ENCODE measurements at places on chromosomes 11 and 22.
A peak's percentile ranks its signal among the peaks of the same experiment; 100 is the strongest.

- no peaks in the 10 kb centered on the region for H3K27me3 ChIP-seq
- H3K4me1 ChIP-seq, result peaks cover 35% of the 10 kb centered on the region
- no peaks in the 10 kb centered on the region for H3K36me3 ChIP-seq
- no peak overlapping the region for H3K4me3 ChIP-seq
These were observed 1.3 kb downstream of the RDX start for GRCh38 chr11:110295086-110295485.

DNA sequence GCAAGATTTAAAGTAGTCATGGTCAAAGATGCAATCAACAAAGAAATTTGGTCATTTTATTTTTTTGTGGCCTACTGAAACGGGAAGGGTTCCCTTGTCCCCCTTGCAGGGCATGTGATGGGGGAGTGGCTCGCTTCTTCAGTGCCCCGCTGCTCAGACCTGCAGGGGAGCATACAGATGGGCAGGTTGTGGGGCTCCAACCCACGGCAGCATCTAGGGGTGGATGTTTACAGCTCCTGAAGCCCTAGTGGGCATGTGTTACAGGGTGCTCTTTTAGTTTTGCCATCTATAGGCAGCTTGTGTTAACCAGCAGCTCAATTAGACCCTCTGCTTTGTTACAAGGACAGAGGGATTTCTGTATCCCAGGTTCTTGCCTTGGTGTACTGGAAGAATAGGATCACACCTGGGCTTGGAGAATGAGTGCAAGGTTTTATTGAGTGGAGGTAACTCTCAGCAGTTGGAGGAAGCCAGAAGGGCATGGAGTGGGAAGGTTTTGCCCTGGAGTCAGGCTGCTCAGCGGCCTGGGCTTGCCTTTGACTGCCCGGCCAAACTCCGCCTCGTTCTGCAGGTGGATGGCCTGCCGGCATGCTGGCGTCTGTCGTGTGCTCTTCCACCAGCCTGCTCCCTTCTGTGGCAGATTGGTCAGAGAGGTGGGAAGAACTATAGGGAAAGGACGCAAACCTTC lies 9.4 kb downstream of the GSTP1 start:
- no peaks in the 10 kb centered on the region for H3K4me1 ChIP-seq
- no peak overlapping the region for H3K27ac ChIP-seq
- no peak for DNase-seq
- H3K27me3 ChIP-seq, result no peaks in the 10 kb centered on the region

- no peaks in the 10 kb centered on the region for H3K4me1 ChIP-seq
- H3K36me3 ChIP-seq, result no peaks in the 10 kb centered on the region
- no peak overlapping the region for H3K4me3 ChIP-seq
- no peaks in the 10 kb centered on the region for H3K27me3 ChIP-seq
- no peak overlapping the region for H3K27ac ChIP-seq
These were observed 13.4 kb downstream of the ARHGAP8 start for GRCh38 chr22:44765571-44766285.

- H3K27me3 ChIP-seq, result no peaks in the 10 kb centered on the region
- no peak overlapping the region for H3K27ac ChIP-seq
- no peak overlapping the region for H3K4me3 ChIP-seq
- peaks cover 38% of the 10 kb centered on the region for H3K4me1 ChIP-seq
- no peak for DNase-seq
These were observed 22.5 kb upstream of the OAF start for GRCh38 chr11:120188371-120188770.

- peaks cover 3% of the 10 kb centered on the region for H3K4me1 ChIP-seq
- H3K4me3 ChIP-seq, result no peak overlapping the region
- H3K27me3 ChIP-seq, result no peaks in the 10 kb centered on the region
These were observed 66.0 kb upstream of the HORMAD2 start for GRCh38 chr22:30014244-30014643.

- no peaks in the 10 kb centered on the region for H3K4me1 ChIP-seq
- no peaks in the 10 kb centered on the region for H3K36me3 ChIP-seq
- no peak overlapping the region for H3K4me3 ChIP-seq
- no peaks in the 10 kb centered on the region for H3K27me3 ChIP-seq
- no peak for DNase-seq
- no peak overlapping the region for H3K27ac ChIP-seq
These were observed 48.1 kb downstream of the SHANK2 start for GRCh38 chr11:71204294-71204693.

DNA sequence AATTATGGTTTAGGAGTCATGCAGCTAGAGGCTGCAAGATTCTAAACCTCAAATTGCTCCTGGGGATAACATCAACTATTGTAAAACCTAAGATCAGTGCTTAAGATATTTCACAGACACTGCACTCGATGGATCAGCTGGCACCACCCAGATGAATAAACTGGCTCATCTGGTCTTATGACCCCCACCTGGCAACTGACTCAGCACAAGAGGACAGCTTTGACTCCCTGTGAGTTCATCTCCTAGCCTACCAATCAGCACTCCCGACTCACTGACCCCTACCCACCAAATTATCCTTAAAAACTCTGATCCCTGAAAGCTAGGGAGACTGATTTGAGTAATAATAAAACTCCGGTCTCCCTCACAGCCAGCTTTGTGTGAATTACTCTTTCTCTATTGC lies 782 bp upstream of the TTC12 start:
- H3K4me3 ChIP-seq, result no peak overlapping the region
- H3K27me3 ChIP-seq, result no peaks in the 10 kb centered on the region
- no peak for DNase-seq

- no peak for DNase-seq
- no peak overlapping the region for H3K4me3 ChIP-seq
- no peaks in the 10 kb centered on the region for H3K4me1 ChIP-seq
- H3K27me3 ChIP-seq, result no peaks in the 10 kb centered on the region
- H3K36me3 ChIP-seq, result no peaks in the 10 kb centered on the region
These were observed 89.8 kb downstream of the PIWIL4 start for GRCh38 chr11:94656968-94657367.

DNA sequence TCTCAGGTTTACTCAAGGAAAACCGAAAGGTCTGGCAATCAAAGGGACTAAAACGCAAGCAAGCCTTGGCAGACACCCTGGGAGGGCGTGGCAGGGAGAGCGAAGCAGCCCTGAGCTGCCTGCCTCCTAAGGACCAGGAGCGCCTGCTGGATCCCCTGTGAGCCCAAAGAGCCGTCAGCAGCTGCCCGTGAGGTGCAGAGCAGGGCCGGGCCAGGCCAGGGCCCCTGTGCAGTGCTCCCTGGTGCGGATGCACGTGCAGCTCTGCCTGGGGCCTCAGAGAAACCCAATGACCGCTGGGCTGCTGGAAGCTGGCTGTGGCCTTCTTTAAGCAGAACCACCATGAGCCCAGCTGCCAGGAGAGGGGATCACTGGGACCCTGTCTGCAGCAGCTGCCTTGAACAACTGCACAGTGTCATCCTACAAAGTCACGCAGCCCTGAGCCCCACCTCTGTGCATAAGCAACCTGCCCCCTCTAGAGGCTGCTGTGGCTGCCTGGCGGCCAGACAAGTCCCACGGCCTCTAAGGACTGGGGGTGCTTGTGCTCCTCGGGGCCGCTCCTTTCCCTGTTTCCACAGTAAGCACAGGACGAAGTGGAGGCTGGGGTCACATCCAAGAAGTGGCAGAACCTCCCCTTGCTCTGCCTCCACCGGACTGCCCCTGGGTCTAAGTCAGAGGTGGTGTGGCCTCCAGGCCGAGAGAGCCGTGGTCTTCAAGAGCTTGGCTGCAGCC lies 29.1 kb upstream of the COMT start:
- no peaks in the 10 kb centered on the region for H3K27me3 ChIP-seq
- peak; percentile 45 for DNase-seq
- H3K36me3 ChIP-seq, result no peaks in the 10 kb centered on the region
- H3K4me1 ChIP-seq, result no peaks in the 10 kb centered on the region
- no peak overlapping the region for H3K27ac ChIP-seq

GRCh38 chr22:28299309-28299708 lies 380.3 kb upstream of the PITPNB start:
- H3K4me3 ChIP-seq, result no peak overlapping the region
- no peak for DNase-seq
- H3K36me3 ChIP-seq, result no peaks in the 10 kb centered on the region
- H3K27ac ChIP-seq, result no peak overlapping the region

- H3K36me3 ChIP-seq, result no peaks in the 10 kb centered on the region
- peak; percentile 29 for DNase-seq
- H3K4me1 ChIP-seq, result no peaks in the 10 kb centered on the region
- H3K27ac ChIP-seq, result no peak overlapping the region
These were observed 661.7 kb downstream of the TBC1D22A start for GRCh38 chr22:47423861-47424820.

DNA sequence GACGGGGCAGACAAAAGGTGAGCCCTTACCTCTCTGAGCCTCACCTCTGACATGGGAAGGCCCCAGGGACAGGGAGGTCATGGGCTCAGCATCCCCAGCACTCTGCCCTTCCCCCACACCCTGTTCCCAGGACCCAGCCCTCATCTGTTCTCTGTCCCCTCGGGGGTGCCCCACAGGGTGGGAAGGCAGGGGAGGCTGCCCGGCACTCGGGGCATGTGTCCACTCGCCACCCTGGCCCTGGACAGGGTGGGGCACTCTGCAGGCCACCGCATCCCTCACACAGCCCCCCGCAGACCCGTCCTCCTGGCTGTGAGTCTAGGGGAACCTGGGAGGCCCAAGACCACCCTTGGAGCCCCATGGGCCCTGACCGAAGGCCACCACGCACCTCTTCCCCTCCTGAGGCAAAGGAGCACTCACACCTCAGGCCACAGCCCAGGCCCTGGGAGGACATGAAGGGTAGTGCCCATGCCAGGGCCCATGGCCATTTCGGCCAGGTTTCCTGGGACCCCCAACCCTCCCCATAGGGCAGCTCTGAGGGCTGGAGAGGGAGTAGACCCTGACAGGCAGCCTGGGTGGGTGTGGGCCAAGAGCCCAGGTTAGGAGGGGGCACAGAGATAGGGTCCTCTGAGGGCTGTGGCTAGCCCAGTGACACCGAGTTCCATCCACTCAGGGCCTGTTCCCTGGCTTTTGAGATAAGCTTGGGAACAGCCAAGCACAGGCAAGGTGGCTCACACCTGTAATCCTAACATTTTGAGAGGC lies 193.1 kb downstream of the IGLL1 start:
- DNase-seq, result no peak
- H3K27ac ChIP-seq, result no peak overlapping the region
- H3K4me3 ChIP-seq, result no peak overlapping the region
- no peaks in the 10 kb centered on the region for H3K27me3 ChIP-seq
- peaks cover 27% of the 10 kb centered on the region for H3K4me1 ChIP-seq
- H3K36me3 ChIP-seq, result no peaks in the 10 kb centered on the region

GRCh38 chr11:65634905-65635731 lies 2.8 kb upstream of the SIPA1 start:
- no peaks in the 10 kb centered on the region for H3K27me3 ChIP-seq
- H3K4me1 ChIP-seq, result peaks cover 24% of the 10 kb centered on the region
- H3K36me3 ChIP-seq, result no peaks in the 10 kb centered on the region
- no peak overlapping the region for H3K4me3 ChIP-seq
- DNase-seq, result no peak

- H3K36me3 ChIP-seq, result no peaks in the 10 kb centered on the region
- H3K27me3 ChIP-seq, result no peaks in the 10 kb centered on the region
- peaks cover 84% of the 10 kb centered on the region for H3K4me1 ChIP-seq
- no peak overlapping the region for H3K4me3 ChIP-seq
- peak overlapping the region; percentile 74 for H3K27ac ChIP-seq
- DNase-seq, result peak; percentile 70
These were observed 55.7 kb downstream of the MYH9 start for GRCh38 chr22:36331912-36332622.

DNA sequence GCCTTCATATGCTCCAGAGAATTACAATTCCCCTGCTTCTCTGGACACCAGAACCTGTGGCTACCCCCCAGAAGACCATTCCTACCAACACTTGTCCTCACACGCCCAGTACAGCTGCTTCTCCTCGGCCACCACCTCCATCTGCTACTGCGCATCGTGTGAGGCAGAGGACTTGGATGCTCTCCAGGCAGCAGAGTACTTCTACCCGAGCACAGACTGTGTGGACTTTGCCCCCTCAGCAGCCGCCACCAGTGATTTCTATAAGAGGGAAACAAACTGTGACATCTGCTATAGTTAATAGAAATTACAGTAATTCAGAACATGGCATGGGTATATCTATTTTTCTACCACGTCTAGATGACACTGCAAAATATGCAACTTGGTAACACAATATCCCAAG lies 9.8 kb downstream of the POU2AF3 start:
- H3K36me3 ChIP-seq, result no peaks in the 10 kb centered on the region
- no peak overlapping the region for H3K27ac ChIP-seq
- H3K4me1 ChIP-seq, result no peaks in the 10 kb centered on the region

- no peaks in the 10 kb centered on the region for H3K36me3 ChIP-seq
- no peak for DNase-seq
- H3K27me3 ChIP-seq, result no peaks in the 10 kb centered on the region
- H3K4me3 ChIP-seq, result no peak overlapping the region
- no peak overlapping the region for H3K27ac ChIP-seq
These were observed 283.3 kb upstream of the ARHGAP42 start for GRCh38 chr11:100403816-100404215.

DNA sequence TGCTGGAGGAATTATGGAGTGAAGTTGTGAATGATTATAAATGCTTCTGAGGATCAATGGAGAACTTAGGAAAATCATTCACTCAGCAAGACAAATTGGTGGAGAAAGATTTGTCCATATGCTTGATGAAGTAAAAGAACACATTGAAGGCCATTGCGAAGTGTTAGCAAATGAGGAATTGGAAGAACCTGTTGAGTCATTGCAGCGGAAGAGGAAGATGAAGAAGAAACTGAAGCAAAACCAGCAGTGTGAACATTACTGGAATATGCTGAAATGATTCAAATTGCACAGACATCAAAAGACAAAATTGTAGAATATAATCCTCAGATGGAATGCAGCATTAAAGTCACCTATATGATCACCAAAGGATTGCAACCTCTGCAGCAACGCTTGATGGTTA lies 168.1 kb downstream of the ADAMTS15 start:
- H3K4me1 ChIP-seq, result no peaks in the 10 kb centered on the region
- H3K4me3 ChIP-seq, result no peak overlapping the region
- no peak for DNase-seq
- no peaks in the 10 kb centered on the region for H3K27me3 ChIP-seq

DNA sequence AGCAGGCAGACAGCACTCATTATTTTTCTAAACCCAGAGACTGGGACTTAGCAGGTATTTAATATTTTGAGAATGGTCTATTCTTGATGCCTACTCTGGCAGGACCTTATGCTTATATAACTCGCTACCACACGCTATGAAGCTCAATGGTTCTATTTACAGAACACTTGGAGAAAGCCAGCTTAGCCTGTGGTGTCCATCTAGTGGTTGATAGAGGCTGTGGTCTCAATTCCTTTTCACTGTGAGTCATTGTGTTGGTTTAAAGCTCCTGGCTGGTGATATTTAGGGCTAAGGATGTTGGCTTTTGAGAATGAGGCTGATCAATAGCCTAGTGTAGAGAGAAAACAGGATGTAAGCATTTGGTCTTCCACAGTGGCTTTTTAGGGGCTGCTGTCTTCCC lies 206.4 kb downstream of the DBX1 start:
- H3K27ac ChIP-seq, result no peak overlapping the region
- no peaks in the 10 kb centered on the region for H3K4me1 ChIP-seq

GRCh38 chr11:92751594-92751993 lies 217.9 kb upstream of the MTNR1B start:
- H3K4me1 ChIP-seq, result no peaks in the 10 kb centered on the region
- no peaks in the 10 kb centered on the region for H3K36me3 ChIP-seq
- H3K27me3 ChIP-seq, result no peaks in the 10 kb centered on the region
- H3K4me3 ChIP-seq, result no peak overlapping the region
- no peak for DNase-seq
- no peak overlapping the region for H3K27ac ChIP-seq

GRCh38 chr11:27717801-27718229 lies 17.6 kb upstream of the BDNF start:
- no peaks in the 10 kb centered on the region for H3K27me3 ChIP-seq
- H3K27ac ChIP-seq, result no peak overlapping the region
- peak overlapping the region; percentile 34 for H3K4me3 ChIP-seq
- H3K36me3 ChIP-seq, result no peaks in the 10 kb centered on the region
